Large intestine (tissue), 12 donors: ENCODE measurements at places on chromosomes 7 and 10. TPM values are rescaled to one million over a fixed set of nuclear protein-coding genes. Genes with fewer than 3 reads are reported as not detected.

ASIC3 gene
- 6.9 TPM for polyA plus RNA-seq

DNA sequence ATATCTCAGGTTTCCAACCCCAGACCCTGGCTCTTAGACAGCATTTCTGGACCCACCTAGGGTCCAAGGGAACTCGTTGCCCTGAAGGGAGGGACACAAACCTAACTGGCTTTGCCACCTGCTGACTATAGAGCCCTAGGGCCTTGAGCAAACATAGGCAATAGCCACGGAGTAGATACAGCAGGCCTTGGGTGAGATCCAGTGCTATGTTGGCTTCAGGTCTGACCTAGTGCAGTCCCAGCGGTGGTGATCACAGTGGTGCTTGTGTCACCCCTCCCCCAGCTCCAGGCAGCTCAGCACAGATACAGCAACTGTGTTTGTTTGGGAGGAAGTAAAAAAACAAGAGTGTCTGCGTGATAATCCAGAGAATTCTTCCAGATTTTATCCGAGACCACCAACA lies 9.7 kb upstream of the TNKS2 start:
- H3K27me3 ChIP-seq, result no peaks in the 10 kb centered on the region
- no peak for DNase-seq
- no peaks in the 10 kb centered on the region for H3K4me1 ChIP-seq
- H3K4me3 ChIP-seq, result no peak overlapping the region
- H3K36me3 ChIP-seq, result no peaks in the 10 kb centered on the region
- no peak overlapping the region for H3K27ac ChIP-seq

- no peak overlapping the region for H3K27ac ChIP-seq
- H3K4me1 ChIP-seq, result peaks cover 5% of the 10 kb centered on the region
- no peaks in the 10 kb centered on the region for H3K27me3 ChIP-seq
- DNase-seq, result no peak
- no peaks in the 10 kb centered on the region for H3K36me3 ChIP-seq
Observed at GRCh38 chr7:16542401-16542800, 15.8 kb downstream of the LRRC72 start.

DNA sequence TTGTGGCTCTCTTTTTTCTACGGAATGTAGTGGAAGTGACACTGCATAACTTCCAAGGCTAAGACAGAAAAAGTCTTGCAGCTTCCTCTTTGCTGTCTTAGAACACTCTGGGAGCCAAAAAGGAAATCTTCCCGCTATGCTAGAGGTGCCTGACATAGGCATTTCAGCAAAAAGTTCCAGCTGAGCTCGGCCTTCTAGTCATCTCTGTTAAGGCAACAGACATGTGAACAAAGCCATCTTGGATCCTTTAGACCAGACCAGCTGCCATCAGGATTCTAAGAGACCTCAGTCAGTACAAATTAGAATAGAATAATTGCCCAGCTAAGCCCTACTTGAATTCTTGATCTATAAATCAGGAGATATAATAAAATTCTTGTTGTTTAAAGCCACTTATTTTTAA lies 16.3 kb upstream of the COL1A2 start:
- no peak for DNase-seq
- H3K27me3 ChIP-seq, result no peaks in the 10 kb centered on the region
- H3K27ac ChIP-seq, result no peak overlapping the region
- H3K4me1 ChIP-seq, result no peaks in the 10 kb centered on the region
- H3K4me3 ChIP-seq, result no peak overlapping the region

DNA sequence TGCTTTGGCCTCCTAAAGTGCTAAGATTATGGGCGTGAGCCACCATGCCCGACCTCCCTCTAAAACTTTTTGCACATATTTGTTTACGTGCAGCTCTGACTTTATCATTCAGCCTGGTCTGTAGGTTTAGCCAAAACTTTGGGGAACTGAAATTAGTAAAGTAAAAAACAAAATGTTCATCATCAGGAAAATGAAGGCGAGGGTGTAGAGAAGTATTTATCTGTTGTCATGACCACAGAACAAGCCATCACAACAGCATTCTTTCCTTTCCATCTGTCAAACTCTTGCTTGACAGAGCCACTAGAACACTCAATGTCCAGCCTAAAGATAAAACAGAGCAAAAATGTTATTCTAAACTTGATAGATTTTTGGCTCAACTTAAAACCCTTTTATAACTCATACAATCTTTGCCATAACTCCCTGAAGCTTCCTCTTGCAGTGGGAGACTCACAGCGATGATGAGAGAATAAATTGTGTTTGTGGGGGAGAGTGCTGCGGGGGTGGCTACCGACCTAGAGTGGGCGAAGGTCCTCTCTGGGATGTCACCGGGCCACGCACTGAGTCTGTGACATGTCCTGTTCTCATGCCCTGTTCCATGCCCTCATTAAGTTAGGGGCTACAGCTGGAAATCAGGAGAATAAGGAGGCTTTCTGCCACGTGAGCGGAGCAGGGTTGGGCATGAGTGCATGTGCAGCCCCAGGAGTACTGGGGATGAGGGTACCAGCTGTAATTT lies 58.6 kb upstream of the MKRN1 start:
- no peak for DNase-seq
- no peaks in the 10 kb centered on the region for H3K27me3 ChIP-seq
- peaks cover 5% of the 10 kb centered on the region for H3K36me3 ChIP-seq
- H3K27ac ChIP-seq, result no peak overlapping the region

DNA sequence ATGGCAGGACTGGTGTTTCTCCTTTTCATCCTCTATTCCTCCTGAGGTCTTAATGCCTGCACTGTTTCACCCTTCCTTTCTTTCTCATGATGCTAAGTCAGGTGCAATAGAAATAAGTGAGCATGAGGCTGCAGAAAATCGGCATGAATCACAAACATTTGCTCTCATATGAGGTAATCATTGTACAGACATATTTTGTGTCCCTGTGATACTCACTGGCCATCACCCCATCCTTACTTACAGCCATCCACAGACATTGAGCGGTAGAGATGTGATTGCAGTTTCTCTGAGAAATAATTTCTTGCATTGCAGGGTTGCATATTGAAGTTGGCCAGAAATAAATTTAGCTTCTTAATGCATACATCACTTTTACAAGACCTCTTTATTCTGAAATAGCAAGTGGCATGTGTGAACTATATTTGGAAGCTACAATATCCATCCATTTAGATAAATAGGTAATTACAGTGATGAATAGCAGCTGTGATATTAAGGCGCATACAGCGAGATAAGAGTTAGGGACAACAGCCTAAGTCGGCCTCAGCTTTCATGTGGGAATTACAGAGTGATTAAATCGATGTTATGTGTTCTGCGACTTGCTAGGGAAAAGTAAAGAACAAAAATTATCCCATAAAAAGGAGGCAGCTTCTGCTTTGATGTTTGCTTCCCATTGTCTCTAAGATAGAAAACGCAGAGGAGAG lies 612.6 kb downstream of the SORCS3 start:
- no peaks in the 10 kb centered on the region for H3K27me3 ChIP-seq
- DNase-seq, result no peak
- H3K4me1 ChIP-seq, result no peaks in the 10 kb centered on the region
- no peak overlapping the region for H3K4me3 ChIP-seq
- no peak overlapping the region for H3K27ac ChIP-seq

DNA sequence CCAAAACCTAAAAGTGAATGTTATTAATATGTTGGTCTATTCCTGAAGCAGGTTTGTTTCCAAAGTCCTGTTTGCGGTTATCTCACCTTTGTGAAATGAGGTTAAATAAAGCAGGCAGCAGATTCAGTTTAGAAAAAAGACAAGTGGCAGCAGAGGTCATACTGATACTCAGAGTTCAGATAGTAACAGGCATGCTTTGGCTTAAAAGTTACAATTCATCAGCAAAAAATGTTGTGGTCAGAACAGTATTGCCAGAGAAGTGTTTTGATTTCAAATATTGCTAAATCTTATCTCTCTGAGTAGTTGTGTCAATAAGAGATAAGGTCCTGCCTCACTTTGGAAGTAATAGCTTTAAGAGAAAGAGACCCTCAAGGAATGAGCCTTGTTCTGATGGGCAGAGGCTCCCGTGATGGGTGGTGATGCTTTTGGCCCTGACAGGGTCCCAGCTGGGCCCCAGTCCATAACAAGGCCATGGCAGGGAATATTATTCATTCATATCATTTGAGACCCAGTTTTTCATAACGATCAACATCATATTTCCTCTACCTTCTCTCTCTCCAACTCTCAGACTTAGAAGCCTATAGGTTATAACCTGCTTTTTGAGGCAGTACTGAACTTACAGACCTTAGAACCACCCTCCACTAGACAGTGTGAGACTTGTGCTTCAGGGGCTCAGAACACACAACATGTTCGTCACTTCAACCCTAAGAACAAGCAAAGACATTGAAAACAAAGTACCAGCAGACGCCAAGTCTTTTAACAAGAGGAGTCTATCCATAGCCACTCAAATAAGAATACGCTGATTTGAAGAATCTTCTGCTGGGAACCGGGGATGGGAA lies 58.5 kb upstream of the AHR start:
- no peaks in the 10 kb centered on the region for H3K4me1 ChIP-seq
- H3K4me3 ChIP-seq, result no peak overlapping the region
- no peak overlapping the region for H3K27ac ChIP-seq

DNA sequence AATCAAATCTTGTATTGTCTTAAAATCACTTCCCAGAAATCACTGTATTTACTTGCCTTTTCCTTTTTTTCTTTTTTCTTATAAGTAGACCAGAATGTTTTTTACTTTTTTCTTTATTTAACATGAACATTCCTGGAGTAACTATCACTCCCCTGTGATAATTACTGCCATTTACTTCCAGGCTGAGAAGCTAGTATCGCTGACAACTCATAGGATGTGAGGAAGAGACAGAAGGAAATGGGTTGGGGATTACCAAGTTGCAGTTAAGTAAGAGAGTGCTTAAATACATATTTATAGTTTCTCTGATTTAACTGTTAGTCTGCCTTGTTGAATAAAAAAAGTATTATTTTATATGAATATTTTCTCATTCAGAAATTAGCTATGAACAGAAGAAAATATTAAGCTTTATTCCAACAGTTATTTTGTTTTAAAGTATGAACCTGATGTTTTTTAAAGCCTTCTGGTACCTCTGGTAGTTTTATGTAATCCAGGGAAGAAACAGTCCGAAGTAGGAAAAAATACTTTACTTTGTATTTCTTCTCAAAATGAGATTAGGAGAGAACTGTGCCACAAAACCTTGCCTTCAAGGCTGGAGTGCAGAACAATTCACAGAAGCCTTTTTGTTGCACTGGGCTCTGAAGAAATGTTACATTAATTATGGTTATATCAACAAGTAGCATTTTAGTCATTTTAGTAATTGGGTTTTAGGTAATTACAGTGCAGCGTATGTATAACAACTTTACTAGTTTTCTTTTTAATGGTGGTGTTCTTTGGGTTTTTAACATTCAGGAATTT lies 72.8 kb downstream of the SHOC2 start:
- H3K36me3 ChIP-seq, result peaks cover 6% of the 10 kb centered on the region
- H3K4me1 ChIP-seq, result no peaks in the 10 kb centered on the region
- H3K27ac ChIP-seq, result no peak overlapping the region
- no peak overlapping the region for H3K4me3 ChIP-seq
- DNase-seq, result no peak
